A673 (cell line): ENCODE measurements at places on chromosomes 4 and X.

DNA sequence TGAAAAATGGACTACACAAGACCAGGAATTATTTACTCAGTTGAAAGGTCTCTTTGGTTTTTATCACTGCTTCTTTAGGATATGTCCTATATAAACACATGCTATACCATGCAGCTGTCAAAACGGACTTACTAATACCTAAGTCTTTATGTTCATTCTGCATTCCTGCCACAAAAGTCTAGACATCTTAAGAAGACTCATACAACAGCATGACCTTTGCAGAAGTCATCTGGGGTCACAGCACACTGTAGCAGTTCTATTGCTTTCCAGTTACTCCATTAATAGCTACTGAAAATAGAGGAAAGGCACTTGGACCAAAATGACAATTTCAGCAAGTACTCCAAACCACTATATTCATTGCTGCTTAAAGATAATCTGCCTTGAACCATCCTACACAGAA, 53.2 kb downstream of the DDX60 start:
- no peaks in the 10 kb centered on the region for H3K36me3 ChIP-seq
- DNase-seq = no peak
- no peaks in the 10 kb centered on the region for H3K27me3 ChIP-seq
- no peak overlapping the region for H3K4me3 ChIP-seq

- H3K27me3 ChIP-seq = no peaks in the 10 kb centered on the region
- no peak overlapping the region for H3K4me3 ChIP-seq
- no peaks in the 10 kb centered on the region for H3K4me1 ChIP-seq
Observed at GRCh38 chrX:105845631-105846030, 23.3 kb downstream of the NRK start.

GRCh38 chrX:150238632-150239382, 124.3 kb upstream of the MAMLD1 start:
- H3K4me3 ChIP-seq = no peak overlapping the region
- H3K27me3 ChIP-seq = no peaks in the 10 kb centered on the region
- H3K27ac ChIP-seq = no peak overlapping the region
- H3K36me3 ChIP-seq = no peaks in the 10 kb centered on the region
- no peaks in the 10 kb centered on the region for H3K4me1 ChIP-seq
- no peak for DNase-seq

GRCh38 chr4:5510504-5510903, 197.9 kb downstream of the EVC2 start:
- no peaks in the 10 kb centered on the region for H3K27me3 ChIP-seq
- no peak overlapping the region for H3K27ac ChIP-seq
- H3K4me3 ChIP-seq = no peak overlapping the region

GRCh38 chr4:52037689-52038102, 403 bp downstream of the SGCB start:
- H3K4me3 ChIP-seq = peak overlapping the region; percentile 61
- H3K4me1 ChIP-seq = peaks cover 6% of the 10 kb centered on the region
- H3K27ac ChIP-seq = no peak overlapping the region
- H3K36me3 ChIP-seq = no peaks in the 10 kb centered on the region
- DNase-seq = peak; percentile 29

DNA sequence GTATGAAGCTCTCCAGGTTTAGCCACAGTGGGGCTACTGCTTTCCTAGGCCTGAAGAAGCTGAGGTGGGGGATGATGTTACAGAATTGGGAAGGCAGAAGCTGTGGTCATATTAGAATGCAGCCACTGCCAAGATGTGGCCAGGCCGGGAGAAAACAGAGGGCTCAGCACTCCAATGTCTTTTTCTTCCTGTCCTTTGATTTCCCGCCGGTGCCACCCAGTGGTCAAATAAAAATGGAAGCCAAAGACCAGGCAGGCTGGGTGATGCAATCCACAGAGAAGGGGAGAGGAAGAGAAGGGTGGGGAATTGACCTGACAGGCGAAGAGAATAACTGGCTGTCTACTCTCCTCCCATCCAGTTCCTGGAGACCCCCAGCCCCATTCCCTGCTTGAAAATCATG, 94.9 kb upstream of the SHISA3 start:
- H3K4me3 ChIP-seq = no peak overlapping the region
- H3K4me1 ChIP-seq = no peaks in the 10 kb centered on the region
- peak; percentile 45 for DNase-seq
- no peaks in the 10 kb centered on the region for H3K36me3 ChIP-seq
- no peaks in the 10 kb centered on the region for H3K27me3 ChIP-seq

DNA sequence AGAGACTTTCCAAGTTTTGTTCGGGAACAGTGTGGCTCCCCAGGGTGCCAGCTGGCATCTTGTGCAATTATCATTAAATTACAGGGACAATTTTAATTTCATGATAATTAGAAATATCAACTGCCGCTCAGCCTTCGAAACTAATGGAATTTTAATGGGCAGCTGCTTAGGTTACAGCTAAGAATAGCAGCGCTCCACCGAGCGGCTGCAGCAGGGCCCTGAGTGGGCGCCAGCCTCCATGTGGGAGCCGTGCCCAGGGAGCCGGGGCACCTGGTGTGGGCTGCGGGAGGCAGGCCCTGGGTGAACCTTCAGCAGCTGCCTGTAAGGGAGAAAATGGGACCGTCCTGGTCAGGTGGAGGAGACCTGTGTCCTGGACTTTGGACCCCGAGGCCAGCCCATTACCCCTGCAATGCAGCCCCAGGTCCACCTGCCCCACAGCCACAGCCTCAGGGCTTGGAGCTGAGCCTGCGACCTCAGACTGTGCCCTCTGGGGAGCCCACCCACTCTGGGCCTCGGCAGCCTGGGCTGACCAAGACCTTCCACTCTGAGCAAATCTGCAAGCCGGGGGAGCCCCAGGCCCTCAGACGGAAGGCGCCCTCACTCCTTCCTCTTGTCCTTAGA, 21.1 kb downstream of the MSANTD1 start:
- H3K27me3 ChIP-seq = no peaks in the 10 kb centered on the region
- DNase-seq = no peak
- peaks cover 10% of the 10 kb centered on the region for H3K4me1 ChIP-seq
- no peak overlapping the region for H3K27ac ChIP-seq

GRCh38 chr4:154574311-154574710, 11.5 kb downstream of the FGB start:
- no peaks in the 10 kb centered on the region for H3K27me3 ChIP-seq
- no peaks in the 10 kb centered on the region for H3K36me3 ChIP-seq
- DNase-seq = no peak
- H3K4me1 ChIP-seq = peaks cover 4% of the 10 kb centered on the region

GRCh38 chr4:70958681-70959080, 34.8 kb upstream of the DCK start:
- no peak overlapping the region for H3K27ac ChIP-seq
- no peak overlapping the region for H3K4me3 ChIP-seq
- no peaks in the 10 kb centered on the region for H3K36me3 ChIP-seq
- no peaks in the 10 kb centered on the region for H3K4me1 ChIP-seq
- DNase-seq = no peak
